Activated CD8-positive, alpha-beta memory T cell treated with anti-CD3 and anti-CD28 coated beads, Interleukin-2, amount 50 U/mL, for 4 hours (primary cell): ENCODE measurements at places on chromosomes 1 and 21.

DNA sequence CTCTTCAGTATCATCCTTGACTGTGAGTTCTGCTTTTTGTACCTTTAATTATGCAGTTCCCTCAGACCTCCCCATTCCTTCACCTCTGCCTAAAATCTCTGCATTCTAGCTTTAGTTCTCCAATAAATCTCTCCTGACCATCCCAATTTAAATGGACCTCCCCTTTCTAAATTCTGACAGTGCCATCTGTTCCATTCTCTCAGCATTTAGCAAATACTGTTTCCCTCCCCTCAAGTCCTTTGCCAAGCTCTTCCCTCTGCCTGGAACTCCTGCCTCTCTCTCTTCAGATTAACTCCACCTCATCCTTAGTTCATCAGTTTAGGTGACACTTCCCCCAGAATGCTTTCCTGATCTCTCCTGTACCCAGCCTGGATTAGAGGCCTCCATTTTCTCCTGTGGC, 54.0 kb upstream of the JUN start:
- no peak for DNase-seq

DNA sequence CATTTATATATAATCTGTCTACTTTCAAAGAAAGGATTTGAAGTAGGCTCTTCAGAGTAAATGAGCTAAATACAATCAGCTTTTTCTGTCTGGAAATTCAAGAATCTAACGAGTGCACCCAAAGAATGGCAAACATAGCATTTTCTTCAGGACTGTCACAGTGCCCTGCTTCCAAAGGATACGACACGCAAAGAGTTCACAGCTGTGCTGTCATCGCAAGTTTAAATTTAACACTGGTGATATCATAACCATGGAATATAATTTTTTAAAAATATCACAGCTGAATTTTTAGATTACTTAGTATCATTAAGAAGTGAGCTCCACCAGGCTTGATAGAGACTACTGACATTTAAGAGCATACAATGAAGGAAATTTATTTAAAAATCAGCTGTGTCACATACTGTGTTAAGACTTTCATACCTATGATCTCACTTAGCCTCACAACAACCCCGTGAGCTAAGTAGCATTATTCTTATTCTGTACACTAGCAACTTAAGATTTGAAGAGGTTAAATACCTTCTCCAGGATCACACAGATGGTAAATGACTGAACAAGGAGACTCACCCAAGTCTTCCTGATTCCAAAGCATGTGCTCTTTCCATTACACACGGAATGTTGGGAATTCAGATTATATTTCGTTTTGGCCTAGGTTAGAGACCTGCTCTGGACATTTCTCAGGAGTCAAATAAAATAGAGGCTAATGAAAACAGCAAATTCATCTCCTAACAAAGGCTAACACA, 46.2 kb upstream of the PRRX1 start:
- DNase-seq, result no peak

DNA sequence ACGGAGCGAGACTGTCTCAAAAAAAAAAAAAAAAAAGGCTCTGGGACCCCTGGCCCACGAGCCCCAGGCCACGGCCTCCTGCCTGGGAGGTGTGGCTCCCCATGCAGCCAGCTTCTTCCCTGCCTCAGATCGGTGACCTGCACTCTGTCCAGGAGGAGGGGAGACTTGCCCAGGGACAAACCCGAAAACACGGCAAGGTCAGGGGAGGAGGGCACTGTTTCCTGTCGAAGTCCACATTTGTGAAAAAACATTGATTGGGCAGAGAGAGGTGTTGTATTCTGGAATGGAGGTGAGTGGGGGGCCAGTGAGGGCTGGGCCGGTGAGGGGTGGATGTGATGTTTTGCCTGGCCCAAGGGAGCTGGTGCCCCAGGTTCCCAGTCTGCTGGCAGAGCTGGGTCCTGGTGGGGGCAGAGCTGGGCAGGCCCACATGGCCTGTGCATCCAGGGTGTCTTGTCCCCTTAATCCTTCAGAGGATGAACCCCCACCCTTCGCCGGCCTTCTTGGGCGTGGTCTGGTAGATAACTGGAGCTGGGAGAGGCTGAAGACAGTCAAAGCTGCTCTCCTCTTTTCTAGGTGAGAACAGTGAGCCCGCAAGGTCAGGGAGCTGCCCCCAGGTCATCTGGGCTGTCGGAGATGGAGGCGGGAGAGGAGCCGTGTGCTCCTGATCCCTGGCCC, 12.4 kb upstream of the FAAP20 start:
- no peak for DNase-seq

DNA sequence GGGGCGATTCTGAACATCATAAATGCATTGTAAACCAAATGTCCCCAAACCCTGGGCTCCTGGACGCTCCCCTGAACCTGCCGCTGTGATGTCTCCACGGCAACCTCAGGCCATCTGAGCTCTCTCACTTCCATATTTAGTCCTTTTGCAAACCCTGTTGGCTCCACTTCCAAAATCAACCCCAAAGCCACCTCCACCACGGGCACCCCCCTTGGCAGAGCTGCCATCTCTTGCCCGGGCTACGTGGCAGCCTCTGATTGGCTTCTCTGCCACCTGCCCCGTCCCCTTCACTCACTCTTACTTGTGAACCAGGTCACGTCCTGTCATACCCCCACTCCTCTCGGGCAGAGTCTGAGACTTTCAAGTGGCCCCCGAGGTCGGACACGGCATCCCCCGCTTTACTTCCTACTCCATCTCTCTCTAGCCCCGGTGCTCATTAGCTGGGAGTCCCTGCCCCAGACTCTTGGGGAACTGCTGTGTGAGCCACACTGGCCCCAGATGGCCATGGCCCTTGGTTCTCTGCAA, 15.8 kb downstream of the PRXL2B start:
- DNase-seq, result no peak

- no peak for DNase-seq
These were observed 33.4 kb downstream of the DDX20 start for GRCh38 chr1:111789142-111789541.

- DNase-seq, result no peak
These were observed 273.1 kb downstream of the TTLL7 start for GRCh38 chr1:83725735-83726360.

DNA sequence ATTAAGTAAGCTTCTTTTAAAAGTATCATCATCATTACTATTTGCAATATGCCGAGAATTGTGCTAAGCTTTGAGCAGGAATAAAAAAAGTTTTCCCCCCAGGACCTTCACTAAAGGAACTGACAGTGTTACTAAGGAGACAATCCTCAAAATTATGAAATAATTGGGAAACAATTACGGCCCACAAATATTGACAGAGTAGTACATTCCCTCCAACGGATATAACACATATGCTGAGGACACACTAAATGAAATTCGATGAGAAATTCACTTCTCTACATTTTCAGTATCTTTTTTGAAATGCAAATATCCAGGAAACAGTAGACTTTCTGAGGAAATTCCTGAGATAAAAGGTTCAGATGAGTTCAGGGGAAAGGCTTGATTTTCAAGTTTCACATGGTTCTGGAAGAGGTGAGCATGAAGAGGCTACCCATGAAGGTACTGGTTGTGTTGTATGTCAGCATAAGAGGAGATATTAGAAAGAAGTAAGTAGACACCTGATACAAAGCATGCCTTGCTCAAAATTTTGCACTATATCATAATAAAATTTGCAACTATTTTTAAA, 171.2 kb upstream of the NR5A2 start:
- no peak for DNase-seq

- DNase-seq, result no peak
These were observed 230.3 kb downstream of the GRIK3 start for GRCh38 chr1:36803868-36804570.

DNA sequence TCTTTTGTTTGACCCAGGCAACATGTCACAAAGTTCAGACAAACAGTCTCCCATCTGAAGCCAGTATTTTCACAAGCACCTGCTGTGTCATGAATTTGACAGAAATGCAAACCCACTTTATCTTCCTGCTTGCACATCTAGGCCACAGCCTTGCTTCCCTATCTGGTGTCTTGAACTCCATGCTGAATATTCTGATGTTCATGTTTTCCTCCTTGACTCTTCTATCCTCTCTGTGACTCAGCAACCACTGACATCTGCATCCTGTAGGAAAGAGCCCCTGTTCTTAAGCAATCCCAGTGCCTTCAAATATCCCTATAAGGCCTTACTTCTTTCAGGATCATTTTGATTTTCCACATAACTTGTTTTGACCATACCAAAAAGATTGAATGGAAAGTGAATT, 6.5 kb downstream of the CD55 start:
- DNase-seq, result no peak

DNA sequence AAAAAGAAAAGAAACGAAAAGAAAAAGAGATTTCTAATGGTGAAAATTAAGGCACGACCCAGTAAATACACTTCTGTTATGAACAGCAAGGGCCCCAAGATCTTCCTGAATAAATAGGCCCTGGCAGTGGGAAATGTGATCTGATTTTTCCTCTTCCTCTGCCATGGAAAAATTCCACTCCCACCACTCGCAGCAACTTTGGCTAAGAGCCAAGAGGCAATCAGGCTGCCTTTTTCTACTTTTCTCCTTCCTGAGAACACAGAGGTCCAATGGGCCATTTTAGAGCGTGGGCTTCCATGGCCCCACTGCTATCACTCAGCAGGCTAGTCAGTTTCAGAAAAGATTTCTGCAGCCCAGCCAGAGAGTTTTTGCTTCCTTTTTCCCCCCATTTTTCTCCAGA, 33.7 kb upstream of the AK4 start:
- no peak for DNase-seq

DNA sequence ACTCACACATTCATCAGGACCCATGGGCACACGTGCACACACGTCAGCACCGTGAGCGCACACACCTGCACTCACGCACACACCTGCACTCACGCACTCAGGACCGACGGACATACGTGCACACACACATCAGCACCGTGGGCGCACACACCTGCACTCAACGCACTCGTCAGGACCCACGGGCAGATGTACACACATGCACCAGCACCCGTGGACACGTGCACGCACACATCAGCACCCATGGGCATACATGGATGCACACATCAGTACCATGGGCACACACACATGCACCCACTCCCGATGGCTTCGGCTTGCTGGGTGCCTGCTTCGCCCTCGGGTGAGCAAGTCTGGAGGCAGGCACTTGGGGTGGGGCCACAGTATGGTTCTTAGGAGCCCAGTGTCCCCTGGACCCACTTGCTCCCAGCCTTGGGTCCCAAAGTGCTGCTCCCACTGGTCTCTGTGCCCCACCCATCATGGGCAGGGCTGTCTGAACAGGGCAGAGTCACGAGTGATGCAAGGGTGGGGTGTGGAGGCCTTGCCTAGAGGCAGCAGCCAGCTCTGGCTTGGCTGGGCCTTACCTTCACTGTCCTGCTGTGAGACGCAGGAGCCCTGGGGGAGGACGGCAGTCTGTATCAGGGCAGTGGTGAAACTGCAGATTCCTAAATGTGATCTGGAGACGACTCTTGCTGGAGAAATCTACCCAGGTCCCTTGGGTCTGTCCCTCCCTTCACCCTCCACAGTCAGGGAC, 49.8 kb downstream of the SKI start:
- DNase-seq, result no peak

DNA sequence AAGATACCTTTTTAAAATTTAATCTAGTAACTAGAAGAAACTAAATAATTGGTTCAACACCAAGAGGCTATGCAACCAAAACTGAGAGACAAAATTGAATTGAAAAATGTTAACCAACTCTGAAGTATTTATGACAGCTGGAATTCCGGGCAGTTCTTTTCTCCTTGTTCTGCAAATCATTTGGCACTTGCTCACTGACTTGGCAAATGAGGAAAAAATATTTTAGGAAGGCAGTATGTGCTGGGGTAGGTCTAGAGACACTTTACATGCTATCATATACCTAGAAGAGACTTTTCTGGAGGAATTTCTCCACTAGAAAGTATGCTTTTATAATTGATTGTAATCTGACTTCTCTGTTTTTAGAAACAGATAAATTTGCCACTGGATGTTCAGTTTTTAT, 22.1 kb upstream of the SH3D21 start:
- DNase-seq, result no peak

- DNase-seq, result no peak
These were observed 56.7 kb downstream of the OVGP1 start for GRCh38 chr1:111370871-111371270.

GRCh38 chr1:75632350-75632949, 21.5 kb upstream of the SLC44A5 start:
- DNase-seq, result no peak

GRCh38 chr21:38455403-38455802, 42.9 kb downstream of the ERG start:
- DNase-seq, result no peak

- DNase-seq, result no peak
These were observed 59.5 kb upstream of the EFHD2 start for GRCh38 chr1:15350151-15350550.

DNA sequence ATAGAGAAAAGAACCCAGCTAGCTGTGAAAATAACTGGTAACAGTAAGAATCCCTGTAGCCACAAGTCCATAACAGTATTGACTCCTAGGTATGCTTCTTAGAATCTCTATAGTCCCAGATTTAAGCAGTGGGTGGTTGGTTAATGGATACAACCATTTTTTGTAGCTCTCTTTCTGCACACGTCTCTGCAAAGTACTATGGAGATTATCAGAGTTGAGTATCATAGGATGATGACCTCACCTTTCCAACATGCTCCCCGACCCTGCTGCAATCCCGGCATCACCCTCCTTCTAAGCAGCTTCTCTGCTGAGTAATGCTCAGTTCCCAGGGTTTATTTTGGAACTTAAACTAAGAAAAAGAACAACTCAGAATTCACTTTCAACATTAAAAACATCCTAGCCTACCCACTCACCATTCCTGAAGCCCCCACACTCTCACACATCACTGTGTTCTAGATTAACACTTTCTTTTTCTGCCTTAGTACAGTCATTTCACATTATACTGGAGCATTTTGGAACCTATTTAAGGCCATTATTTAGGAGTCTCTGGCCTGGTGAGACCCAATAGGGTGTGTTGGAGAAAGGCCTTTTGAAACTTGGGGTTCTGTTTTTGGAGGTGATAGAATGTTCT, 2.7 kb downstream of the MLLT11 start:
- no peak for DNase-seq

DNA sequence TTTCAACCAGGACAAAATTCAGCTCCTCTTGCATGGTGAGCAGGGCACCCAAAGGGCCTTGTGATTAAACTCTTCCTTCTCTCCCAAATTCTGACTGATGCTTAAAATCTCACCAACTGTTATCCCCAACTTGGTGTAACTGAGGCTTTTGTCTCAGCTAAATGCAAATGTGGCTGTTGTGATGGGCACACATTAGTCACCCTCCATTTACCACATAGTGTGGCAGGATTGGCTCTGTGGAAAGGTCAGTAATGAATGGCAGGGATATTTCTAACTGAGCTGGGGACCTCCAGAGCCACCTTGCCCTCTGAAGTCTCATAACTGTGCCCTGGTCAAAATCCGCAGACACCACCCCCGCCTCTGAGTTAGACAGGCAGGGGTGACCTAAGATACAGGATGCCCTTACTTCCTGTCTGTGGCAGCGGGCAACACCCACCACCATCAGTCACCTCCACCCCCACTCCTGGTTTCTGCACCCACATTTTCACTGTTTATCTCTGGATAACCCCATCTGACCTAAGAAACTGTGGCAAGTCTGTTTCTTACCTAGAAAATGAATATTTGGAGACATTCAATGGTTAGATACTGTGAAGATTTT, 25.4 kb upstream of the RGS16 start:
- peak; percentile 66 for DNase-seq
